T-helper 22 cell (primary cell): ENCODE measurements at places on chromosomes 2 and 18.

DNA sequence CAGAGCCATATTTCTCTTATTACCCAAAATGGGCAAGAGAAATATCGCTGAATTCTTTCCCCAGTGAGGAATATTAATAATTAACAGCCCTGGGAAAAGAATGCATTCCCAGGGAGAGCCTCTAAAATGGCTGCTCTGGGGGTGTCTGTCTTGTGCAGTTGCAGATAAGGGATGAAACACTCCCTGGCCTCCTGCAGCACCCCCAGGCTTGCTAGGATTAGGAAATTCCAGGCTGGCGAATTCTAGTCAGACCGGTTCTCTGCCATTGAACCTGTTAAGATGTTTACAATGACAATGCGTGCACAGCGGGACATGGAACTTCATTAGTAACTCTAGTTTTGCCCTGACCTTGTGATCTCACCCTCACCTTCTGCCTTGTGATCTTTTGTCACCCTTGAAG lies 24.5 kb downstream of the MRPL30 start:
- DNase-seq: no peak

GRCh38 chr2:126838716-126838985 lies 60.0 kb upstream of the TEX51 start:
- no peak for DNase-seq

DNA sequence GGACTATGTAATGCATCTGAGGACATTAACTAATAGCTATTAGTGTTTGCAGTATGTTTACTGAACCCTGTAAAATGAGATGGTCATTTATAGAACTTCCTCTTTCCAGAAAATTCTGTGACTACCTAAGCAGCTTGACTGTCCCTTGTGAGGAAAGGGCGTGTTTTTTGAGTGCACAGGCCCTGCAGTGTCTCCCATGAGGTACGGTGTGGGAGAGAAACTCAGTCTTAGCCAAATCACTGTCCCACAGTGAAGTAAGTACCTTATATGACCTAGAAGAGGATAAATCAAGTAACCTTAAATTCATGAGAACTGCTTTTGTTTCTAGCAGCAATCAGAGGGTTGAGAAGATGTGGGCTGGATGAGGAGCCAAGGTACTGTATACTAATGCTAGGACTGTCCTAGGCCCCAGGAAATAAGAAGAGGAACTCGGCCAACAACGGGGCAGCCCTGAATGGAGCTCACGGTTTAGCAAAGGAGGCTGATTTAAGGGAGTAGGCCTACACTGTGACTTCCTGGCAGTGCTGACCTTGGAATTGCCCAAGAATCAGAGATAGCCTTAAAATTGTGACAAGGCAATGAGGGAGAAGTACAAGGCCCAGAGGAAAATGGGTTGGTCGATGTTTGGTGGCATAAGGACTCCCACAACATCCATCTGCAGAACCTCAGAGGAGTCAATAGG lies 103.5 kb upstream of the CTAGE1 start:
- DNase-seq: no peak

DNA sequence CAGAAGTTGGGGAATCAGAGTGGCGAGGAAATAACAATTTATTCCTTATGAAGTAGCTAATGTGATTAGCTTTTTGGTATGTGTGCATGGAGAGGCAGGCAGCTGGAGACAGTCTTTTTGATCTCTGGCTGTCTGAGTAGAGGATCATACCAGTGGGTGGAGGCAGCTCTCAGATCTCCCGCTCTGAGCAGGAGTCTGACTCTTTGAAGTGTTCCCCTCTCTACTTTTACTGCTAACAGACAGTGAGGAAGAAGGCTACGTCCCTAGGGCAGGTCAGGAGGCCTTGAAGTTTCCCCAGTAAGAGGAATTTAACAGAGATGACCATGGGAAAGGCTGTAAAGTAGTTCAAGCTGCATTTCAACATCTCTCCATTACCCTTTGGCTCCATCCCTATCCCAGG lies 111.9 kb upstream of the REG3A start:
- DNase-seq: no peak

DNA sequence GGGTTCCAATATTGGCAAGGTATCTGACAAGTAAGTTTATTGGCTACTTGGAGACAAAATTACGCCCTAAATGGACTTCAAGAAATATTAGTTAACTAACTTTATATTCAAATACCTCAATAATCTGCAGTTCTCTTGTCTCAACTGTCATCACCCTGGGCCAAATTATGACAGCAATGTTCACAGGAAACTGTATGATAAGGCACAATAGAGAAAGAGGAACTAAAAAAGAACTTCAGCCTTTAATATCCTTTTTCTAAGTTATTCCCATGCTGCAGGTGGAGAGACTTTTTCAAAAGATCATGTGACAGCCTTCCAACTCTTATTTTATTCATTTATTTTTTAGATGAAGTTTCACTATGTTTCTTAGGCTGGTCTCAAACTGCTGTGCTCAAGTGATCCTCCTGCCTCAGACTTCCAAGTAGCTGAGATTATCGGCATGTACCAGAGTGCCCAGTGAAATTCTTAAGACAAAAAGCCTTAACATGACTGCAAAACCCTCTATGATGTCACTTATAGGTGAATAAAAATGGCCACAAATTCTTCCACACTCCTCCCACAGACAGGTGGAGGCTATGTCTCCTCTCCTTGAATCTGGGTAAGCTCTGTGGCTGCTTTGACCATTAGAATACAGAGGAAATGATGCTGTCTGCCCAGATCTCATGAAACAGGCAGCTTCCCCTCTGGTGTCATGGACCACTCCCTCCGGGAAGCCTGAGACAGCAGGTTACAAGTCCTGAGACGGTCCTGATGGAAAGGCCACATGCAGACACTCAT lies 211.0 kb downstream of the TGIF1 start:
- no peak for DNase-seq

DNA sequence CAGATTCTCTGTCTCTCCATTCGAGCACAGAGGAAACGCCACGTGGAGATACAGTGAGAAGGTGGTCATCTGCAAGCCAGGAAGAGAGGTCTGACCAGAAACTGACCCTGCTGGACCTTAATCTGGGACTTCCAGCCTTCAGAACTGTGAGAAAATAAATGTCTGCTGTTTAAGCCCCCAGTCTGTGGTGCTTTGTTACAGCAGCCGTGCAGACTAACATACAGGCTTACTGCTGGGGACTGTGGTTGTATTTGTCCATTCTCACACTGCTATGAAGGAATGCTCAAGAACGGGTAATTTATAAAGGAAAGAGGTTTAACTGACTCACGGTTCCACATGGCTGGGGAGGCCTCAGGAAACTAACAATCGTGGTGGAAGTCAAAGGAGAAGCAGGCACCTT lies 432.7 kb downstream of the IRS1 start:
- DNase-seq: no peak

DNA sequence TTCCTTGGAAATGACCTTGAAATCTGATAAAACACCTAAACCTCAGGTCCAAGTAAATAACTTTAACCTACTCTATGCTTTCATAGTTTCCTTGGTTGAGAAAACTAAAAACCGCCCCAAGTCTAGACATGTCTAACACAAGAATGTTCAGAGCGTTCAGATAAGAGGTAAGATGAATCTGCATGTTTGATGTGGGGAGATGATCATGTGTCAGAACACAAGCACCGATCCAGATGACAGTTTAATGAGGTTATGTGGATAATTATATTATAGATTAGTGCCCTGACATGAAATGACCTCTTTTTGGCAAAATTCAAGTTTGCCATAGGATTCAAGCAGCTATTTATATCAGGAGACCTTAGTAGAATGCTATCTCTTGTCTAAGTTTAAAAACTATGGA lies 729.8 kb upstream of the SOX11 start:
- no peak for DNase-seq

DNA sequence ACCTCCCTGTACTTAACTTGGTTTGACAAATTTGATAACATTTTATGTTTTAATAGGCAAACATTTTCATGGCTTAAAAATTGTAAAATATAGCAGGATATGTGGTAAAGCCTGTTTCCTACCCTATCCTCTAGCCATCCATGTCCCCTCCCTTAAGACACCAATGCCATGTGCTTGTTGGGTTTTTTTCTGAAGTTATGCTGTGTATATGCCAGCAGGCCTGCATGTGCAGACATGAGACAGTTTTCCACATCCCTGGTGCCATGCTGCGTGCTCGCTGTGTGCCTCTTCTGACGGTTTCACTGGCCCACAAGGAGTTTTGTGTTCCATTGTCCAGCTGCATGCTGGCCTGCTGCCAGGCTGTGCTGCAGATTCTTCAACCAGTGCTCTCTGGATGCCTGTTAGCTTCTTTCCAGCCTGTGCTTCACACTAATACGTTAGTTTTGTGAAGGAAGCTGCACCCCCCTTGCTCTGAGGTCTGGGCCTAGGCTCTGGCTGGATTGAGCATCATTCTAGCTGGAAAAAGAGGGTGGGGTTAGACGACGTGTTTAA lies 16.9 kb downstream of the INPP4A start:
- no peak for DNase-seq

DNA sequence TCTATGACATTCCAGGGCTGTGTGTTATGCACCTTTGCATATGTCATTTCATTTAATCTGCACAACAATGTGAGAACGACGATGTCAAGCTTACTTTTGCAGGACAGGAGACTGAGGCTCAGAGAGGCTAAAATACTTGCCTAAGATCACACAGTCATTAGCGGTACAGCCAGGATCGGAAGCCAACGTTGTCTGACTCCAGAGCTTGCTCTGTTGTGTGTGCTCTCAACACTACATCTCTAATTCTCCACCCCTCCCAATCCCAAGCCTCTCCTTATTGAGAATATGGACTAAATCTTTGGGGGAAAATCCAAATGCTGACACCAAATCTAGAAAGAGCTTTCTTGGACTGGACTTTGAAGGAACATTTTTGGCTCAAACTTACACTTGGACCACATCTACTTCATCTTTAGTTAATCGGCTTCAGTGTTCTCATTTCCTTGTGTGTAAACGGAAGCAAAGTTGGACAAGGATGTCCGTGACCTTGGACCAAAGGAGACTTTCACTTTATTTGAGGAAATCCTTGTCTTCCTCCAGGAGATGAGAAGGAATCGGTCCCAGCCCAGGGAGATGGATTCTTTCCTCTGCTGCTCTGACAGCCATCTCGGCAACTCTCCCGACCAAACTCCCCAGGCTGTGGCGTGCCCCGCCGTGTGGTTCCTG lies 242.4 kb downstream of the LPIN1 start:
- no peak for DNase-seq

GRCh38 chr2:186339716-186340115 lies 146.3 kb upstream of the ZC3H15 start:
- DNase-seq: no peak

- DNase-seq: no peak
These were observed 12.6 kb downstream of the NR4A2 start for GRCh38 chr2:156319811-156320485.

DNA sequence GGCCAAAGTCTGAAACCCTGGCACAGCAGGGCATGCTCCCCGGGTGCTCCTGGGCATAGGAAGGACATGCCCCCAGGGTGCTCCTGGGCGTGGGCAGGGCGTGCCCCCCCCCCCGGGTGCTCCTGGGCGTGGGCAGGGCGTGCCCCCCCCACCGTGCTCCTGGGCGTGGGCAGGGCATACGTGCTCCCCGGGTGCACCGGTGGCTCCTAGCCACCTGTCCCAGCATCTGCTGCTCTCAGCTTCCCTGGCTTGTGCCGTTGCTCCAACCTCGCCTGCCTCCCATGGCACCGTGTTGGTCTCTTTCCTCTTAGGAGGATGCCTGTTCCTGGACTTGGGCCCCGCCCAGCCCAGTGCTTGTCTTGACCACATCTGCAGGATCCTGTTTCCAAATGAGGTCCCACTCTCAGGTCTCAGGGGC lies 95.6 kb upstream of the CTDP1 start:
- no peak for DNase-seq

GRCh38 chr2:22518641-22519040 lies 866.3 kb upstream of the KLHL29 start:
- DNase-seq: no peak

- no peak for DNase-seq
These were observed 1137.3 kb upstream of the ZEB2 start for GRCh38 chr2:145657265-145657664.

GRCh38 chr18:23387265-23387664 lies 65.8 kb upstream of the RIOK3 start:
- no peak for DNase-seq

- no peak for DNase-seq
These were observed 25.9 kb downstream of the COLEC11 start for GRCh38 chr2:3620834-3621233.

- no peak for DNase-seq
These were observed 1.3 kb upstream of the SCLY start for GRCh38 chr2:238059505-238059904.

GRCh38 chr2:47554311-47554905 lies 151.5 kb downstream of the MSH2 start:
- DNase-seq: no peak

DNA sequence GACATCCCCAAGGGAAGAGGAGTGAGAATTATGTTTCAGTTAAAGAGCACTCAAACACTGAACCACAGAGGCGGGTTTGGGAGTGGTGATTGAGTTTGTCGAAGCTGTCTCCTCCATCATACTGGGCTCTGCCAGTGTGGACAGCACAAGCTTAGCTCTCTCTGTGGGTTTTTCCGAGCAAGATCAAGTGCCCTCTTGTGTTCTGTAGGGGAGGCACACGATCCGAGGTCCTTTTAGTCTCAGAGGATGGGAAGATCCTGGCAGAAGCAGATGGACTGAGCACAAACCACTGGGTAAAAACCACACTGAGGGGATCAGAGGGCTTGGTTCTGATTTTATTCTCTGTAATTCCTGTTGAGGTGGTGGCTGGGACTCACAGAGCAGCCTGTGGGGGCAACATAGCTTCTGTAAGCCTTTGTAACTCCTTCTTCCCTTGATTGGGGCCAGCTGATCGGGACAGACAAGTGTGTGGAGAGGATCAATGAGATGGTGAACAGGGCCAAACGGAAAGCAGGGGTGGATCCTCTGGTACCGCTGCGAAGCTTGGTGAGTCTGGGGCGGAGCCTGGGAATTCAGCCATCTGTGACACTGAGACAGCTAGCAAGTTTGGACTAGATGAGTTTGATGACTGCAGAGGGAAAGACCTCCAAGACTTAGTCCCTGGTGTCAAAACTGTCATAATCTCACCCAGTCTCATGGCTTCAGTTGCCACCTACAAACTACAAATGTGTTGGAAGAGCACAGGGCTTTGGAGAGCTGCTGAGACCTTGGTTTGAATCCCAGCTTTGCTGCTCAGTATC lies 2.0 kb downstream of the NAGK start:
- no peak for DNase-seq

GRCh38 chr18:77069482-77069881 lies 63.1 kb downstream of the MBP start:
- DNase-seq: no peak
